SK-N-MC (cell line): ENCODE measurements at places on chromosomes 2 and 18.
A peak's percentile ranks its signal among the peaks of the same experiment; 100 is the strongest.

GRCh38 chr2:58042486-58042970, 4.1 kb upstream of the VRK2 start:
- DNase-seq, result peak; percentile 14

DNA sequence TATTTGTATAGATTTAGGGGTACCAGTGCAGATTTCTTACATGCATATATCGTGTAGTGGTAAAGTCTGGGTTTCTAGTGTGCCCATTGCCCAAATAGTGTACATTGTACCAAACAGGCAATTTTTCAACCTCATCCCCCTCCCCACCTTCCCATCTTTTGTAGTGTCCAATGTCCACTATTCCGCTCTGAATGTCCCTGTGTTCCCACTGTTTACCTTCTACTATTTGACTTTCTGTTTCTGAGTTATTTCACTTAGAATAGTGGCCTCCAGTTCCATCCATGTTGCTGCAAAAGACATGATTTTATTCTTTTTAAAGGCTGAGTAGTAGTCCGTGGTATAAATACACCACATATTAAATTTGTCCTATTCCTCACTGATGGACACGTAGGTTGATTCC, 132.9 kb downstream of the FTCDNL1 start:
- DNase-seq, result no peak

DNA sequence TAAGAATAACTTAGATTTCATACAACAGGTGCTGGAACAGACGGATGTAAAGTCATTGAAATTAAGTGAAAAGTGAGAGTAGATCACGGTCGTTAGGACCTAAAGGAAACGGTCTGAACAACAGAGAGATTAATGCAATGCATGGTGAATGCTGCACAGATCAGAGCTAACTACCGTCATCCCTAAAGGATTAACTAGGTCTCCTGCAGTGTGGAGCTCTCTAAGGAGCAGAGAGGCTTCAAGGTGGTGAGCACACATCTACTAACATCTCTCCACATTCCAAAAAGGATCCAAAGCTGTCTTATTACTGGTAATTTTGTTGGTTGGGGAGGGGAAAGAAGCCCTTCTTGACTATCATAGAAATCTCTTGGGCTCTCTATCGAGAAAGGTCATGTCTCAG, 75.3 kb downstream of the CABYR start:
- no peak for DNase-seq

DNA sequence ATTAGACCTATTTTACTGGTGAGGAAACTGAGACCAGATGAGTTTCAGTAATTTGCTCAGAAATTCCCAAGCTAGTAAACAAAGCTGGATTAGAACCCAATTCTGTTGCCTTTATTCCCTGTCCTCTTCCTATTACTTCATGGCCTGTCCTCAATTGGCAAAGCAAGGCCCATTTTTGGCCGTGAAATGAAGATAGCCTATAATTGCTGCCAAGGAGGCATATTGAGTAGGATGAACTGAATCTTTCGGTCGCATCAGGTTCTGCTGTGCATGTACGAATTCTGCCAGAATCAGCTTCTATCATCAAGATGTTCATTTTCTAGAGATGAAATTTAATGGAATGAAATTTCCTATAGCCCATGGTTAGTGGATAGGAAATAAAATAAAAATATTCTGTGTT, 1485.2 kb upstream of the PIK3C3 start:
- no peak for DNase-seq

- no peak for DNase-seq
These were observed 21.6 kb downstream of the METAP1D start for GRCh38 chr2:172021074-172021931.

- no peak for DNase-seq
These were observed 107.1 kb upstream of the STK17B start for GRCh38 chr2:196278491-196278911.

- DNase-seq, result peak; percentile 44
These were observed 41.7 kb upstream of the RND3 start for GRCh38 chr2:150528861-150529801.
